ENCODE measurements at places on chromosomes 5 and 9.
A peak's percentile ranks its signal among the peaks of the same experiment; 100 is the strongest.

- peak; percentile 91 for DNase-seq
Observed at GRCh38 chr9:34379334-34380033, 2.8 kb upstream of the MYORG start.

GRCh38 chr9:34623374-34624235 lies 3.3 kb upstream of the DCTN3 start:
- no peak for DNase-seq

GRCh38 chr9:88691811-88692210 lies 156.8 kb downstream of the NXNL2 start:
- DNase-seq, result no peak

GRCh38 chr9:33480976-33481375 lies 7.3 kb upstream of the NOL6 start:
- no peak for DNase-seq

- no peak for DNase-seq
Observed at GRCh38 chr9:95666785-95667155, 150.0 kb upstream of the PTCH1 start.

GRCh38 chr5:372996-373709 lies 51.6 kb downstream of the AHRR start:
- peak; percentile 64 for DNase-seq

GRCh38 chr9:35869621-35870216 lies 482 bp downstream of the OR13J1 start:
- no peak for DNase-seq

GRCh38 chr9:12922224-12922866 lies 147.5 kb downstream of the LURAP1L start:
- no peak for DNase-seq

GRCh38 chr5:14702238-14702839 lies 37.8 kb downstream of the OTULIN start:
- no peak for DNase-seq

GRCh38 chr5:169707686-169708085 lies 70.6 kb downstream of the DOCK2 start:
- no peak for DNase-seq

DNA sequence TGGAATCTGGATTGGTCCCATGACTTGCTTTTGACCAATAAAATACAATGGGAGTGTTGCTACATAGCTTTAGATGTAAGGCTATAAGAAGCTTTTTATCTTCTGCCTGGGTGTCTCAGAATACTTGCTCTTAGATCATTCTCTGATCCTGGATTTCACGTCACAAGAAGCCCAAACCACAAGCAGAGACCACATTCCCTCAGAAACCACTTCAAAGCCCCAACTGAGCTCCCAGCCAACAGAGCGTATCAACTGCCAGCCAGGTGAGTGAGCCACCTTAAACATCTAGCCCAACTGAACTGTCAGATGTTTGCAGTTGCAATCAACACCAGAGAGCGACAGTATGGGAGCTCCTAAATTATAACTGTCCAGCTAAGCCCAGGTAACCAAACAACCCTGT lies 687.1 kb downstream of the TLE1 start:
- DNase-seq, result no peak

- no peak for DNase-seq
Observed at GRCh38 chr5:107213025-107213424, 457.7 kb downstream of the EFNA5 start.

DNA sequence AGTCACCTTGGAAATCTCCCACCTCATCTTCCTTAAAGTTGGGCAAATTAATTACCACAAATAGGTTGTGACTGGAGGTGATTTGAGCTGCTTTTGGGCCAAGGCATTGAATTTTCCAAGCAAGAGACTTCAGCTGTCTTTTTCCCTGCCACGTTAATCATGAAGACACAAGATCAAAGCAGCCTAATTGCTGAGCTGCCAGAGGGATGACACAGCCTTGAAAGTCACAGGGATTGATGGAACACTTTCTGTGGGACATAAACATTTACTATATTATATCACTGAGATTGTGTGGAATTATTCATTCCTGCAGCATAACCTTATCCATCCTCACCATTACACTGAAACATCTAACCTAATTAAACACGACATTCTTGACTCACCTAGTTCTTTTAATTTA lies 172.2 kb downstream of the FAM170A start:
- no peak for DNase-seq

- no peak for DNase-seq
Observed at GRCh38 chr5:133240425-133241091, 188.7 kb downstream of the HSPA4 start.

DNA sequence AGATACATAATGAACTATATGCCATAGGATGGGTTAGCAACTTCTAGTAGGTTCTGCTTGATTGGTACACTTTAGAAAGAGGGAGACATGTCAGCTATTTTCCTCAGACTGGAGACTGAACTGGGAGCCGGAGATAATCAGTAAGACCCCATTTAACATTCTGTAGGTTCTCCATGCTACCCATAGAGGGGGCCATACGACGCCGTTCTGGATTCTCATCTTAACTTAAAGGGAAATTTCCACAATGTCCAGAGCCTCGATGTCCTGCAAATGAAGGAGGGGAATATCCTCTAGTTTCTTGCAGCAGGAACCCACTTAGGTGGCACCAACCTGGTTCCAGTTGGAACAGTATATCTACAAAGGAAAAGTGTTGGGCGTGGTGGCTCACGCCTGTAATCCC lies 22.3 kb upstream of the NPM1 start:
- DNase-seq, result no peak

All from suprapubic skin (tissue), 4 donors.